AG04449 (cell line): ENCODE measurements at places on chromosomes 13 and 19.
A peak's percentile ranks its signal among the peaks of the same experiment; 100 is the strongest.

DNA sequence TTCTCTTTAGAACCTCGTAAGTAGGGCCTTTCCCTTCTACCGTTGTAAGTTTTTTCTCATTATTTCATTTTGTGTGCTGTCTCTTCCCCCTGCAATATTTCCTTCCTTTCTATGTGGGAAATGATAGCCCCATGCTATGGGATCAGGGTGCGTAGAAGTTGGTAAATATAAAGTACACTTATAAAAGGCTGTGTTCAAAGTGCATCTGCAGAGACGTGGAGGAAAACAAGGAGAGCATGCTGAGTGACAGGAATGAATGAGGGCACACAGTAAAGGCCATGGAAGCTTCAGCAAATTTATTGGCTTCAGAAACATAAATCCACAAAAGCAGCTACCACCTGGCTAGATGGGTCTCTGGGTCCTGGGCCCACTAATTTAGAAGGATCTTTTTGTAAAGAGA, 21.6 kb upstream of the SPRY2 start:
- no peak for DNase-seq

GRCh38 chr13:47039106-47039505, 142.3 kb upstream of the HTR2A start:
- DNase-seq: peak; percentile 60

GRCh38 chr13:31699650-31700049, 39.7 kb upstream of the RXFP2 start:
- DNase-seq: no peak

DNA sequence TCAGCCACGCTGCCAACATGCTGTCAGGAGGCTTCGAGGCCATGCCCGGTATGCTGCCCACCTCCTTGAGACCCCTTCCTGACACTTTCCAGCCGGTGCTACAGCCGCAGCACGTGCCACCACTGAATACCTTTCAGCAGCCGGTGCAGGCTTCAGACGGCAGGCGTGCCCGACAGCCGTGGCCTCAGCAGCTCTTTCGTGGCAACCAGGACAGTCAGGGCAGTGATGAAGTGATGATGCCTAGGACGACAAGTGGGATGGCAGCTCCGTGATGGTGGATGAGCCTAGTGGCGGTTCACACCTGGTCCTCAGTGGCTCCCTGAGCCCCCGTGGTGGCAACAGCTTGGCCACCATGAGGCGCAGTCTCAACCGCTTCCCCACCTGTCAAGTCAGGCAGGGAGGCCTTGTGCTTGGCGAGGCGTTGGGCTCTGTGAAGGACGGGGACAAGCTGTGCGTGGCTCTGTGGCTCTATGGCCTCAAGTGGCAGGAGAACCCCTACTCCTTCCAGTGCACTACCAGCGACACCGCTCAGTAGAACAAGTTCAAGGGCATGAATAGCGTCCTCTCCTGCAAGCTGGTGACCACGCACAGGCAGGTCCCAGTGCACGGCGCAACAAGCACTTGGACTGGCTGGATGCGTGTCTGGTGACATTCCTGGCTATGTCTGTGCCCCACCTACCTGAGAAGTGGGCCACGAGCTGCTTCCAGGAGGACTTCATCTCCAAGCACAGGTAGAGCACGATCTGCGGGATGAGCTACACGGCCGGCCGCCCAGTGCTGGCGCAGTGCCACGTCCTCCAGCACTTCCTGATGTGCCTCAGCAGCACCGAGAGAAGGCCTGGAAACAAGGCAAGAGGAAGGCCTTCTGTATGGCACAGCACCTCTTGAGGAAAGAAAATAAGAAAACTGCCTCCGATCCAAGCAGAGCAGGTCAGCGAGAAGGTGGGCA, 18.2 kb upstream of the ZNF14 start:
- DNase-seq: no peak

DNA sequence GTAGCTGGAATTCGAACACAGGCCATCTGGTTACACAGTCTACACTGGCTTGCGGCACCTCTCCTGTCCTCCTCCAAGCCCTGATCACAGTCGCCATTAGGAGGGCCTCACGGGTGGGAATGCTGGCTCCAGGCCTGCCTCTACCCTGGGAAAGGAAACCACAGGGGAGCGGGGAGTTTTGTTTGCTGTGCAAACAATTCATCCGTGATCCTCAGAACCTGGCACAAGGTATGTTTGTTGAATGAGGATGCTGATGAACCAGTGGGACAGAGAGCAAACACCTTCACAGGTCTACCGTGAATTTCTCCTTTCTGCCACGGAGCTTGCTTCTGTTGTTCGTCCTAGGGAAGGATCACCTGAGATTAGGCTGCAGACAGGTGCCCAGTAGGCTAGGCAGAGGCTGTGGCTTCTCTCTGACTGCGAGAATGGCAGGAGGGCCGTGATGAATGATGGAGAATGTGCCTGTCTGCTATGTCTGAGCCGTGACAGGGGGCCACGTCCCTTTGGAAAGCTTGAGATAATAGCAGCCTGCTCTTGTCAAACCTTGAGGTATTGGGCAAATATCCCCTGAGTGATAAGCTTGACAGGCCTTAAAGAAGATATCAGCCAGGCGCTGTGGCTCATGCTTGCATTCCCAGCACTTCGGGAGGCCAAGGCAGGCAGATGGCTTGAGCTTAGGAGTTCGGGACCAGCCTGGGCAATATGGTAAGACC, 36.7 kb downstream of the PIN1 start:
- no peak for DNase-seq

- DNase-seq: no peak
Observed at GRCh38 chr13:40518481-40518882, 148.0 kb downstream of the FOXO1 start.

GRCh38 chr19:28655054-28655453, 557.9 kb downstream of the UQCRFS1 start:
- no peak for DNase-seq

GRCh38 chr19:2469102-2469914, 6.6 kb upstream of the GADD45B start:
- no peak for DNase-seq

DNA sequence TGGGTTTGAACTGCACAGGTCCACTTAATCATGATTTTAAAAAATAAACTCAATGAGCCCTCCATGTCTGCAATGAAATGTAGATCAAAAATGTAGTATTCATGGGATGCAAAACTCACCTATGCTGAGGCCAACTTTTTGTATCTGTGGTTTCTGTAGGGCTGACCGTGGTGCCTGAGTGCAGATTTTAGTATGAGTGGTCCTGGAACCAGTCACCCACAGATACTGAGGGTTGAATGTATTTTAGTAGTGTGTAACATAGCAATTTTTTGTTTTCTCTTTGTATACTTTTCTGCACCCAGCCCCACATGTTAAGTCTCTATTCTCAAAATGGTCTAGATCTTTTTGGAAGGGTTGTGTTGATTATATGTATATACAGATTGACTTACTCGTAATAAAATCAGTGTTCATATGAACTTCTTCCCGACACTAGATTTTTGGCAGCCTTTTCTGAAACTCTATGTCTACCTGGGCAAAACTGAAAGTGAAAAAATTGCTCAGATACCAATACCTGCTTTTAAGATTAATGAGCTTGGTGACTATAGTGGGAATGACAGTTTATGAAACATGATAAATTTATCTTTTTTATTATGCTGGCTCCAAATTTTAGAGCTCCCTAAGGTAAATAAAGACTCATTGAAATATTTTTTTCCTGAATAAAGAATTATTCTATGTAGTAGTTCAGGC, 51.6 kb downstream of the DNAJC15 start:
- no peak for DNase-seq

- peak; percentile 71 for DNase-seq
Observed at GRCh38 chr19:32674931-32675719, at the start of gene ANKRD27. Gene ANKRD27, minus strand, starts transcription at chr19:32675180. Its CDS starts 16,165 bp downstream, at chr19:32659015.

DNA sequence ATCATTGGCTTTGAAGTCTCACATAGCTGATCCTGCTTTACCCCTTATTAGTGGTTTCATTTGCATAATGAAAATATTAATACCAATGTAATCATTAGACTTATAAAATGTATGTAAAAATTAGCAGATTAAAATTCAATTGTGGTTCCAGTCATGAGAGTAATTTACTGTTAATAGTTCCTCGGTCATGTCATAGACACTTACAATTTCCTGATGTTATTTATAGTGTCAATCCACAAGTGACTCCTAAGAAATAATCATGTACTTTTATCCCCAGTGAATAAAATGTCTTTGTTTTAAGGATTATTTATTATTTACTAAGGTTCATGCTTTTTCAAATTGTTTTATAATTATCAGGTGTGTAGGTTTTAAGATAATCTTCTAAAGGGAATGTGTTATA, 138.5 kb downstream of the PCDH9 start:
- DNase-seq: no peak

DNA sequence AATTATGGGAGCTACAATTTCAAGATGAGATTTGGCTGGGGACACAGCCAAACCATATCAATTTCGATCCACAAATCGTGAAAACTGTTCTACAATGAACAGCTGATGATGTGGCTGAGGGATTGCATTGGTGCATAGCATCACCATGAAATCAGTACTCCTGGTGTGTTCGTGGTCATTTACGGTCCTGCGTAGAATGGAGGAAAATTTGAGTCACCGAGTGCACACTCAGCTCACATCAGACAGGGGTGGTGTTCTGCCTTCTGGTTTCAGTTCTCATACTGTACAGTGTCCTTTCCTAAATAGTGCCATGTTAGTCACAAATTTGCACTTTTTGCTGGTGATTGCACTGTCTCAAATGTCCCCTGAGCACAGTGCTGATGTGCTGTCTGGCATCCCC, 39.2 kb downstream of the MYH14 start:
- DNase-seq: no peak

- no peak for DNase-seq
Observed at GRCh38 chr13:110509971-110510786, 51.3 kb downstream of the RAB20 start.

DNA sequence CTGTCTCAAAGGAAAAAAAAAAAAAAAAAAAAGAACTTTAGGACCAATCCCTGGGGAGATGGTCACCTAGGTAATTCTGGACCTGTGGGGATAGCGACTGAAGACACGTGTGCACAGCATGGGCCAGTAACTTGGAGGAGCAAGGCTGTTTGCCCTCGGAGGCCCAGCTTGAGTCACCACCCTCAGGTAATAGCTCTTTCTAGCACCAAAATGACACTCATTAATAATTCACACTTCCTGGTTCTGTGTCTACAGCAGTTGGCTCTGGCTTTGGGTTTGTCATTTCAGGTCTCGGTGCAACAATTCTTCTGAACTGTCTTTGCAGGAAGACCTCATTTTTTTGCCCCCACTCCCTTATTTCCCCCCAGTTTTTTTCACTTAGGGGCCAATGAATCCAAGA, 3.9 kb upstream of the ATP11A start:
- DNase-seq: no peak

GRCh38 chr19:13072188-13072908, 30.3 kb downstream of the LYL1 start:
- DNase-seq: no peak

DNA sequence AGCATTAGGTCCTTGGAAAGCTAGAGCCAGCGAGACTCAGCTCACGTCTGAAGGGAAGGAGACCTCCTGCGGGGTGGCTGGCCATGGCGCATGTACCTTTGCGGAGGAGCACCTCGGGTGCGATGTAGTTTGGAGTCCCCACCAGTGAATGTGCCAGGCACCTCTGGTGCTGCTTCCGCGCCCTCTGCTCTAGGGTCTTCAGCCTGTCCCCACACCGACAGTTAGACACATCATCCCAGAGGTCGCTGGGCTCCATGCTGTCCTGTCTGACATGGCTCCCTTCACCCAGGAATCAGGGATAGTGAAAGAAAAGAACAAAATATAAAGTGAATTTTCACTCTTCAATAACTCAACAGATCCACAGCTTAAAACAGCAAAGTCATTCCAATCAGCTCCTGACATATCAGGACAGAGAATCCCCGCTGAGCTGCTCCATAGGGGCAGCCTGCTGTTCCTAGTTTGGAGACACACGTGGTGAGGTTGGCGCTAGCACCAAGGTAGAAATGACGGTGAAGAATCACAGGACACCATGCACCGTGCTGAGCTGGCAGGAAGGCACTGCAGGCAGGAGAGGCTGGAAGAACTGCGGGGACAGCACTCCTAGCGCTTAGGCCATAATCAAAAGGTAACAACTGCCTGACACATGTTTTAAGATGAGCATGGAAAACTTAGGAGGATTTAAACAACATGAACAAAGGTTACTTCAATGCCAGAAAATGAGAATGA, 79.0 kb upstream of the XPO4 start:
- DNase-seq: no peak

GRCh38 chr13:114272977-114273376, 8.4 kb upstream of the UPF3A start:
- no peak for DNase-seq

GRCh38 chr19:34480971-34481841, at the start of gene WTIP:
Gene WTIP, plus strand, starts transcription at chr19:34481758. Its CDS starts 217 bp downstream, at chr19:34481975.
- peak; percentile 36 for DNase-seq

DNA sequence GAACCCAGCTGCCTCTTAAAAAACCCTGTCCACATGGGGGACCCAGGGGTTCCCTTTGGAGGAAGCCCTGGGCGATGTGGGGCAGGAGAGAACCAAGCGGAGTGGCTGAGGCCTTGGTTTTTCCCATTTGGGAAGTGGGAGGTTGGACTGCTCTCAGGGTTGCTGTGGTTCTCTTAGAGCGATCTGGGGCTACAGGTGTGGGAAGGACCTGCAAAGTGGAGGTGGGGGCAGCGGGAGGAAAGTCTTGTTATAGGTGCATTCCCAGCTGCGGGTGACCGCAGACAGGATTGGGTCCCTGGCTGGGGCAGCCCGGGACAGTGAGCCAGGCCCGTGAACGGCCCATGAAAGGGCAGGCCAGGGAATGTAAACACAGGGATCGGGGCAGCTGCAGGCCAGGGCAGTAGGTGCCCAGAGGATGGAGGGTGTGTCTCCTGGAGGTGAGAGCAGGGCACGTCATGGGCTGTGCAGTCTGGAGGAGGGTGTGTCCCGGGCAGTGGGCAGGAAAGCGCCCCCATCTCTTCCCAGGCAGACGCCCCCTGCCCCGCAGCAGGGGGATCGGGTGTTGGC, 814 bp downstream of the SLC25A23 start:
- no peak for DNase-seq

GRCh38 chr13:99916366-99917103, 55.0 kb downstream of the ZIC5 start:
- DNase-seq: peak; percentile 23

GRCh38 chr19:58362272-58362994, at the start of gene ZNF497:
Gene ZNF497, minus strand, starts transcription at chr19:58362751. Its CDS starts 5,116 bp downstream, at chr19:58357635.
- DNase-seq: peak; percentile 66

DNA sequence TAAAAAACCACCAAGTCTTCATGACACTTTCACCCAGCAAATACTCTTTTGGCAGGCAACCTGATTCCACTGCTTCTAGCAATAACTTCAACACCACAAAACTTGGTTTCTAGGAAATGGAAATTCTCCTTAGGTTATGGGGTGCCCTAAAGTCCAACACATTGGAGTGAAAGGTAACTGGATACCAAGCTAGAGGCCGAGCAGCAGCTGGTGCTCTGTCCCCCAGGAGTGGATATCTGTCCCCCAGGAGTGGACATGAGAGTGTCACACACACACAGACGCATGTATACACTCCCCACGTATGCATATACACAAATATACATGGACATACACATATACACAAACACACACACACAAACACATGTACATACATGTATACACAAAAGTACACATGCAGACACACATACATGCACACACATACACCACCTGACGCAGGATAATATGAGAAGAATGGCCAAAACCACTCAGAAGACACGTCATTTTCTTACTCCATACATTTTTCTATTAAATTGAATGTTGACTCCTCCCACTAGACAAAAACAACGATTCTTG, 50.8 kb downstream of the RFX2 start:
- no peak for DNase-seq
